NCI-H146 (cell line): ENCODE measurements at places on chromosomes 5 and 9.

GRCh38 chr5:128225245-128226030 is 141.9 kb downstream of the SLC12A2 start:
- DNase-seq: no peak

GRCh38 chr9:135770203-135770535 is 68.2 kb downstream of the KCNT1 start:
- peak; percentile 54 for DNase-seq

- no peak for DNase-seq
Measured at GRCh38 chr5:150166650-150167511, at the start of gene CDX1. TSS of gene CDX1 (plus strand) at chr5:150166778. CDS start at chr5:150166877, 99 bp downstream.

DNA sequence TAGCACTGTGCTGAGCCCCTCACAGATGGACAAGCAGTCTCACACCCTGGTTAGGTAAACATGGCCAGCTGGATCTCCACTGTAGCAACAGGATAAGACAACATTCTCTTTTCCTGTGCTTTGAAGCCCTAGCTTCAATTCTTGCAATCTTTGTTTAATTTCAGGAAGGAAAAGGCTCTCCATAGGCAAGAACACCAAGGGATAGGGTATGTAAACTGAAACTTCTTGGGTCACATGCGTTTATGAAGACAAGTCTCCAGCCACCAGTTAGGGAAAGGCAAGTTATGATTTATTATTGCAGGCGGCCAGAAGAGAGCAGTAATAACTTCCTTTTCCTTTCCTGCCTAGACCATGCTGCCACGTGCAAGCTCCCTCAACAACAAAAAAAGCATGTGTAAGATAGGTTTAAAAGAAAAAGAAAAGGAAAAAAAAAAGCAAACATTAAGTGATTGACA is 50.1 kb upstream of the POU5F2 start:
- DNase-seq: peak; percentile 86

GRCh38 chr5:1231354-1231905 is 6.2 kb downstream of the SLC6A18 start:
- no peak for DNase-seq

- no peak for DNase-seq
Measured at GRCh38 chr9:87375397-87376073, 122.1 kb upstream of the DAPK1 start.
